Gastrocnemius medialis (tissue), 4 donors: ENCODE measurements at places on chromosomes 1 and 21.

DNA sequence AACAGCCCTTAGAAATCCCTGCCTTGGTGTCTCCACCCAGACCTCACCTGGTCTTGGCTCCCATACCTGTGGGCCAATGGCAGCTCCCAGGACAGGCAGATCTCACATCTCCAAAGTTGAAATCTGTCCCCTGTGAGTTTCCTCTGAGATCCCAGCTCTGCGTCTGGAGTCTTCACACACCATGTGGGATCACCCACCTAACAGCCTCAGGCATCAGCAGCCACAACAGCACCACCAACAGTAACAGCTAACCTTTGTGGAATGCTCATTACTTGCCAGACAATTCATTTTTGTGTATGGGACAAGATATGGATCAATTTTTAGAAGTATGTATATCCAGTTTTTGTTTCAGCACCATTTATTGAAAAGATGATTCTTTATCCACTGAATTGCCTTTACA, 523.2 kb downstream of the MATN1 start:
- no peak for DNase-seq

- DNase-seq = no peak
Observed at GRCh38 chr1:42992054-42992571, 33.4 kb upstream of the SLC2A1 start.

DNA sequence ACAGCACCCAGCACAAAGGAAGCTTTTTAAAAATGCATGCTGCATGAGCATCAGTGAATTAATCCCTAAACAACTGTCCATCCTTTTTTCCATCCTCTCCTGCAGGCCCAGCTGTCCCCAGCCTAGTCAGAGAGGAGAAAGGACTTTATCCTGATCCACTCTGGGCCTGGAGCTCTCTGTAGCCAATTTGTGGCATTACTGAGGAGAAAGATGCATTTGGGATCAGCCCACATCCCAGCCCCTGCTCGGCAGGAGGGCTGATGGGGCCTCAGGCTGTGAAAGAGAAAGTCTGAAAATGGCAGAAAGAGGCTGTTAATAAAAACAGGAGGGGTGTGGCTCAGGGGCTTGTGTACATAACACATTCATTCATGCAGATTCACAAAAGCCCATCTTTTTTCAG, 37.5 kb upstream of the ATP2B4 start:
- DNase-seq = no peak

GRCh38 chr1:1797731-1798341, 19.6 kb upstream of the NADK start:
- no peak for DNase-seq

- DNase-seq = no peak
Observed at GRCh38 chr1:1273209-1273511, 494 bp downstream of the UBE2J2 start.

DNA sequence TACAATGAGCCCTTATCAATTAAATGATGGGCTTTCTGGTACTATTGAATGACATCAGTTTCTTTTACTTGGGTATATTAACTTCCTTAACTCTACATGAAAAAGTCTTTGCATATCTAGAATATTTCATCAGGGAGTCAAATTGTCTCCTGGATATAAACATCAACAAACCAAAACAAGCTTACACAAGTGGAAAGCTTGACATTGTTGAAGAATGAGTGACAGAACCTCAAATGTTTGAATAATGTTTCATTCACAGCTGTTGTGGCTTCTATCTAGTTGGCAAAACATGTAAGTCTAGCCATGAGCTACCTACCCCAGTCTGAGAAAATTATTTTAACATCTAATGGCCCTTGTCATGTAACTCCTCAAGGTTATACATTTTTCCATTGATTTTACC, 604.8 kb upstream of the ADAMTS5 start:
- no peak for DNase-seq

DNA sequence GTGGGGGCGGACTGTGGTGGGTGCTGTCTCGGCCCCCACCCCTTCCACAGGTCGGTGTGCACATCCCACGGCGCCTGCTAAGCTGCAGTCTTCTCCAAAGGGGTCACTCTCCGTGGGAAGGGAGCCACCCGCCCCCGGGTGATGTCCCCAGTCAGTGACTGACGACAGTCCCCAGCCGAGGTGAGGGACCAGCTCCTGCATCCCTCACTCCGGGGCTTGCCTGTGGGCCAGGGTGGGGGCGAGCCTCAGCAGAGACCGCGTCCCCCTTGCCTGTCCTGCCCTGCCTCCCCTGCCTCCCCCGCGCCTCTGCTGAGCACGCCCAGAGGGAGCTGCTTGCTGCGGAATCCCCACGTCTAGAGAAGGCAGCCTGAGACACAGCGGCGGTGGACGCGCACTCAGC, 35.9 kb upstream of the PDE9A start:
- no peak for DNase-seq

GRCh38 chr1:7698641-7699040, 72.5 kb upstream of the VAMP3 start:
- no peak for DNase-seq

DNA sequence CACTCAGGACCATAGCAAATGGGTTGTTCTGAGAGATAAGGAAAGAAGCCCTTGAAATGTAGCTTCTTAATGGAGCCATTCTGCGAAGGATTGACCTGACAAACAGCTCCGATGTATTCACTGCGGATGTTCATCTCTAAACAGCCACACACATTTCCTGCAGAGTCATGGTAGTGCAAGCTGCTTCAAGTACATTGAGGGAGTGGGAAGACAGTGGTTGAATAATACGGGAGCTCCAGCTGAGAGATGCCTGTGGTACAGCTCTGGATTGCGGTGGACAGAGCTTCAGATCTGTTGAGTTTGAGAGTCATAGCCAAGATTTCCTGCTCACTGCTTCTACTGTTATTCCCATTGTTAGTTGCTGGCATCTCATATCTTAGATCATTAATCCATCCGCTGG, 86.6 kb downstream of the ZBTB18 start:
- no peak for DNase-seq

DNA sequence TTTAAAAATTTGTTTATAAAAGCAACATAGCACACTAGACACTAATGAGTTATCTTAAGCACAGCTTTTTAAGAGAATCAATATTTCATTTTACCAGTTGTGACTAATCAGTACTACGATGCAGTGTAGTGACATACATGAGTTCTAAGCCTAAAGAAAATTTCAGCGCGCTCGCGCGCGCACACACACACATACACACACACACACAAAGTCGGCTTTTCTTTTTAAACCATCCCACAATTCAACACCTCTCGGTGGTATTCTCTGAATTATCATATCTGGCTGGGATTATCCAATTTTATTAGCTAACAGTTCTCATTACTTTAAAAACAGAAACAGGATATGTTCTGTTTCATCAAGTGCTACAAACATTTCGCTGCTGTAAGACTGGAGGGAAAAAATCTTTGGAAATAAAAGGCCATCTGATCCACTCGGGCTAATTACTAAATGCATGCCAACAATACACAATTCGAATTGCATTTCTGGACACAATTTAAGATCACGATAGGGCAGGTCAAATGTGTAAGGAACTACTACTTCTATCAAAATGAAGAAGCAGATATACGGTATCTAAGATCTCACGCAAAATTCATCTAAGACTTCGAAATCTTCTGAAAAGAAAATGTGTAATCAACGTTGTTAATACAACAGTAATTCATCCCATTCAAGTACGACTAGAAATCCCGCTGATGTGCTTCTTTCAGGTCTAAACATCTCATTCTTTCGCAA, 1.2 kb downstream of the TUT4 start:
- DNase-seq = no peak

- DNase-seq = no peak
Observed at GRCh38 chr1:197620714-197621163, 154.5 kb downstream of the DENND1B start.

DNA sequence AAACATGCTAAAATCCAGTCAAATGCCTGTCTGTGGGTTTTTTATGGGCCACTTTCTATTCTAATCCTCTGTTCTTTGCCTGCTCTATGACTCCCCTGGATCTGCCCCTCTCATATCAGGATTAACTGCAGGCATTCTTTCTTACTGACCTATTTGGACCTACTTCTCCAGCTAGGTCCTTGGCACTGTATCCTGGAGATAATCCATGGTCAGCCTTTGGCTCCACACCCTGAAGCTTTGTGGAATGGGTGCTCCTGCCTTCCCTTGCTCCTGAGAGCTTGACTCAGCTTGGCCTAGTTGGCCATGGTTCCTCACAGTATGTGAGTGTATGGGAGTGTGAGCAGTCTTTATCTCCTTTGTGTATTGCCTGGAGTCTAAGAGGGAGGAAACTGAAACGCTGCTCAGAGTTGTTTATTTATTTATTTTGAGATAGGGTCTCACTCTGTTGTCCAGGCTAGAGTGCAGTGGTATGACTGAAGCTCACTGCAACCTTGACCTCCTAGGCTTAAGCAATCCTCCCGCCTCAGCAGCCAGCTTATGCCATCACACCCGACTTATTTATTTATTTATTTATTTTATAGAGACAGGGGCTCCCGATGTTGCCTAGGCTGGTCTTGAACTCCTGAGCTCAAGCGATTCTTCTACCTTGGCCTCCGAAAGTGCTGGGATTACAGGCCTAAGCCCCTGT, 28.7 kb upstream of the CDC14A start:
- peak; percentile 66 for DNase-seq

DNA sequence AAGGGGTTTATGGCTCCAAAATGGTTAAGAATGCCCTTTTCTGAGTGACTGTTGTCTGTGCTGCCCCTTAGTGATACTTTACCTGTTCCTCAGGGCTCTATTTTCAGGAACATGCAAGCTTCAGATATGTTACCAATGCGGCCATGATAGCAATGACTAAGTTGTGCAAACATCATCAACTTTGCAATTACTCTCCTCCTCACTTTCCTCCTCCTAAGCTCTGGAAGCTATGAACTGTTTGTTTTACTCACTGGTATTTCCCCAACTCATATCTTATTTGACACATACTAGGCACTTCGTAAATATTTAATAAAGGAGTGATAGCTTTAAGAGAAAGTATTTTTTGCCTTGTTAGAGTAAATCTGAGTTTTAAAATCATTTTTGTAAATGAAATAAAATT, 53.8 kb downstream of the RWDD3 start:
- DNase-seq = no peak

DNA sequence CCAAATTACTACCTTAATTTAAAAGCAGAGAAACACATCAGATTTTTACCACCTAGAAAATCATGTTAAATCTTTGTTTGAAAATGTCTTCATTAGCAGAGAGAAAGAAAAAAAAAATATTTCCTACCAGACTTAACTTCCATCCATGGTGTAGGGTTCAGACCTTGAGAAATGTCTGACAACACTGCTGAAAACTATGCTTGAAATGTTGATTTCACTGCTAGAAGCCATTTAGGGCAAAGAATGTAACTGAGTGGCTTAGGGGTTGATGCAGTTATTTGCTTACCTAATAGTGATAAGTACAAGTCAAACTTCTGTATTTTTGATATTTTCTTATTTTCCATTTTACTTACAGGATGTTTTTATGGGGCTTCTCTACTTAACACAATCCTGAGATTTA, 495.6 kb upstream of the NEGR1 start:
- no peak for DNase-seq

GRCh38 chr21:36735724-36736320, 36.9 kb downstream of the SIM2 start:
- DNase-seq = no peak

DNA sequence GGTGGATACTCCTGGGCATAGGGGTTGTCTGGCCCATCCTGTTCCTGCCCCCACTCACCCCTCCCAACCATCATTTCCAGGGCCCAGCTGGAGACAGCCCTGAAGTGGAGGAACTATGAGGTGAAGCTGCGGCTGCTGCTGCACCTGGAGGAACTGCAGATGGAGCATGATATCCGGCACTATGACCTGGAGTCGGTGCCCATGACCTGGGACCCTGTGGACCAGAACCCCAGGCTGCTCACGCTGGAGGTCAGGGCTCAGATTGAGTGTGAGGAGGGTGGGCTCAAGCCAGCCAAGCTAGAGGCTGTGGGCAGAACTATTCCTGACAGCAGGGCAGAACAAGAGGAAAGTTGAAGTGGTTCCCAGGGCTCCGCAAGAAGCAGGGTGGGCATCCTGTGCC, 14.2 kb downstream of the RHOC start:
- DNase-seq = no peak

- DNase-seq = no peak
Observed at GRCh38 chr1:83905315-83905907, 93.5 kb downstream of the TTLL7 start.

GRCh38 chr1:16498573-16499413, 15.3 kb downstream of the RNU1-1 start:
- DNase-seq = peak; percentile 76

GRCh38 chr1:152565115-152565514, 1.5 kb downstream of the LCE3E start:
- DNase-seq = no peak

DNA sequence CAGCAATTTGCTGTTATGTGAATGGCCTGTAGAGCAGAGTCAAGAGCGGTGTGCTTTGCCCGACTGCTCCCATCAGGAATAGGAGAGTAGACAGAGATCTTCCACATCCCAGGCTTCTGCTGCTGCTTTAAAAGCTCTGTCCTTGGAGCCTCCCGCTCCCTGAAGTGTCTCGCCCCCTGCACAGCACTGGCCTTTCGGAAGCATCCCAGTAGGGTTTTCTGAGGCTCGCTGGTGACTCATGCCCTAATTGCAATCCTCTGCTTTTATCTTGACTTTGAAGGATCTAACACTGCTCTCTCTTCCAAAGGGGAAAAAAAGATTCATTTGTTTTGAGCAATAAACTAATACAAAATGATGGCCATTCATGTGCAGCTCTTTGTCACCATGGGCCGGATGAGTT, 13.3 kb upstream of the CD101 start:
- DNase-seq = no peak

DNA sequence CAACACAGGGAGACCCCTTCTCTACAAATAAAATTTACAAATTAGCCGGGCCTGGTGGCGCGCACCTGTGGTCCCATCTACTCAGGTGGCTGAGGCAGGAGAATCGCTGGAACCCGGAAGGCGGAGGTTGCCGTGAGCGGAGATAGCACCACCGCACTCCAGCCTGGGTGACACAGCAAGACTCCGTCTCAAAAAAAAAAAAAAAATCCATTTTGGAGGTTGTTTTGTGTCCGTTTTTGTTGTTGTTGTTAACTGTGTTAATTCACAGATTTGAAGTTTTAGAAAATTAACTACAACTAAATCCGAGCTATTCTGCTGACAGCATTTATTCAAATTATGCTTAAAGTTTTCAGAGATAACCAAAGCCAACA, 618 bp downstream of the CLCC1 start:
- peak; percentile 21 for DNase-seq

DNA sequence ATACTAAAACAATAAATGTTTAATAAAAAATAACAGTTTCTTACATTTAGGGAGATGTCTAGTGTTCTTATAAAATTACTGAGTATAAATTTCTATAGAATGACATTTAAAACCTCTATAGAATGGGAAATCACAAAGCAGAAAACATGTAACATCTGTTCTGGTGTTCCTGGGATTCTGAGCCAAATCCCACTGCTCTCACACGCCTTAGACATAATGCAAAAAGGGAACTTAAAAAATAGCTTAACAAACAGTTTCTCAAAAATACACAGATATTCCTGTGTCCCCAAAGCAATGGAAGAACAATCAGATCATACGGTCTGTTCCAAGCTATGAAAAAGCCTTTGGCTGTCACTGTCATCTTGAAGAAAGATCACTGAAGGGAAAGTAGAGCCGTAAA, 27.0 kb upstream of the ZNF124 start:
- no peak for DNase-seq
